ENCODE measurements at places on chromosomes 16 and 17. TPM values are rescaled to one million over a fixed set of nuclear protein-coding genes. Genes with fewer than 3 reads are reported as not detected.

CES2 gene
- 26.9 TPM for total RNA-seq

ZNF174 gene
- 9.5 TPM for total RNA-seq

PIK3R5 gene
- 50.8 TPM for total RNA-seq

SYCE1L gene
- 4.6 TPM for total RNA-seq

TVP23C gene
- total RNA-seq, result 1.9 TPM

LAT gene
- total RNA-seq, result 4.0 TPM

ATP2C2 gene
- total RNA-seq, result not detected

HS3ST3B1 gene
- total RNA-seq, result 0.13 TPM

SCNN1B gene
- total RNA-seq, result 0.49 TPM

DNA sequence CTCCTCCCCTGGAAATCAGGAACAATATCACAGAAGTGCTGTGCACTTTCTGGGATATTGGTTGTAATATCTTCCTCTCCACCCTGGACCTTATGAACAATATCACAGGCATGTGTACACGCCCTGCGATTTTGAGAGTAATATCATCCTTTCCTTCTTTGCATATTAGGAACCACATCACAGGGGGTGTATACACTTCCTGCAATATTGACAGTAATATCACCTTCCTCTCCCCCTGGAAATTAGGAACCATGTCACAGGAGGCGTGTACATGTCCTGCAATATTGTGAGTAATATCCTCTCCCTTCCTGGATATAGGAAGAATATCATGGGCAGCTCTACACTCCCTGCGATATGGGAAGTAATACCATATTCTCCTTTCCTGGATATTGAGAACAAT, 14.2 kb upstream of the TEKT5 start:
- DNase-seq, result no peak

- DNase-seq, result no peak
Observed at GRCh38 chr16:71769222-71769621, 39.4 kb downstream of the AP1G1 start.

DNA sequence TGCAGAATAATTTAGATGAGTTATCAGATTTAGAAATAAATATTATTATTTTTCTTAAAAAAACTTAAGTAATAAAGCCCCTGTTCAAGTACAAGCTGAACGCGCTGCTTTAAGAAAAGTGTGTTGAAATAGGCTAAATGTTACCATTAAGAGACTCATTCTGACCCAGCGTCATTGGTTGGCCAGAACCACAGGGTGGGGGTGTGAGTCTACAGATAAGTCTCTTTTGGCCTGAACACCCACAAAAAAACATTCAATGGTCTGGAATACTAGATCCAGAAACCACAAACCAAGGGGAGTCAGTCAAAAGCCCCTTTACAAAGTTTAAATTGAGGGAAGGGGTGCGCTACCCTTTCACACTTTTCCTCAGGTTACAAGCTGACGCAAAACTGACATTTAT, 776.1 kb downstream of the KCNJ2 start:
- DNase-seq, result no peak

DNA sequence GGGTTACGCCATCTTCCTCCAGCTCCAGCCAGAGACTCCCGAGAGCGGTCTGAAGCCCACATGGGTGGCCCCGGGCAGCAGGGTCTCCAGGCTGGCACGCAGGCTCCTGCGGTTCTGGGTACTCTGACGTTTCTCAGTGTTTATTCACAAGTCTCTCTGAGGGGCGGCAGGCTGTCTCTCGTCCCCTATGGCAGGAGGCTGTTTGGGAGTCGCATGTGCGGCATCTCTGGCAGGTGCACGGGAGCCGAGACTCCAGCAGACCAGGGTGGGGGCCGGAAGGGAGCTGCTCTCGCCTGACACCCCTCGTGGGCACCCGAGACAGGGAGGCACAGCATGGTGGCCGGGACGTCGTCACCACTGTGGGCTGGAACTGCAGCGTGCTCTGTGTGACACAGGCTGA, 48.1 kb downstream of the ZNF778 start:
- no peak for DNase-seq

DNA sequence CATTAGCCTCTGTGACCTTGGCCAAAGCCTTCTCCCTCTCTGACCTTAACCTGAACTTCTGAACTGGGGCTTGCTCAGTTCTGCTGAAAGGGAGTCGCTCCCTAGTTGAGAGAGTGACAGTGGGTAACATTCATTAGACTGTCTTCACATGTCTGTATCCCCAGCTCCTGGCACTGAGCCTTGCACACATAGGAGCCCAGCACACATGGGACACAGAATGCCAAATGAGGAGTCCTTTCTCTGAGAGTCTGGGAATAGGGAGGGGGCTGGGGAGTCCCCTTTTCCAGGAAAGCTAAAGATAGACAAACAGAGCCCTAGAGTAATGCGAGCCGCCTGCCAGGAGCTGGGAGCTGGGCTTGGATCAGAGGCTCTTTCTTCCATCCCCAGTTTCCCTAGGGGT, 2.5 kb downstream of the TAC4 start:
- DNase-seq, result no peak

DNA sequence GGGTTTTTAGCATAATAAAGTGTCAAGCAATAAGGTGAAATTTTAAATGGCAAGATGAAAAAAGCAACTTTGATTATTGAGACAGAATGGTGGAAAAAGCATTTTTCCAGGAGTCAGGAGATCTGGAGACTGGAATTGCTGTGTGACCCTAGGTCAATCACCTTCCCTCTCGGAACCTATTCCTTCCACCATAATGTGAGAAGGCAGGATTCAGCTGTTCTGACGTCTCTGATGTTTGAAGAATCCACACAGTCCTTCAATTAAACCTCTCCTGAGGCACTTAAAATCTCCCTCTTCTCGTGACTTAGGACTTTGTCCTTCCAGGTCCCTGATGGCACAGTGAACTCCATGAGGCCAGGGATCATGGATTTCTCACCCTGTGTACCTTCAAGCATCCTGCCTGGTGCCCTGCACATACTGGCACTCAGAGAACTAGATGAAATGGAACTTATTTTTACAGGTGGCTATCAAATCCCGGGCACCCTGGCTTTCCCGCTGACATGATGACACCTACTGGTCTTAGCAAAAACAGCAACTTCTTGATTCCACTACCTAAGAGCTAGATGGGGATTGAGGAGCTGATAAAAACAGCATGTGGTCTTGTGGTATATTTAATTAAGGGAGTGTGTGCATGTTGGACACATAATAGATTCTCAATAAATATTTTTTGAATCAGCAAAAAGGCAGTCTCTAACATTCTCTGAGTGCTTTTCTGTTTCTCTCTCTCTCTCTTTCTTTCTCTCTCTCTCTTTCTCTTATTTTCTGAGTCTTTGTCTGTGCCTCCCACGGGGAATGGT, 2.3 kb upstream of the CCDC182 start:
- DNase-seq, result no peak

GRCh38 chr17:40482722-40483121, 18.7 kb downstream of the TNS4 start:
- no peak for DNase-seq

DNA sequence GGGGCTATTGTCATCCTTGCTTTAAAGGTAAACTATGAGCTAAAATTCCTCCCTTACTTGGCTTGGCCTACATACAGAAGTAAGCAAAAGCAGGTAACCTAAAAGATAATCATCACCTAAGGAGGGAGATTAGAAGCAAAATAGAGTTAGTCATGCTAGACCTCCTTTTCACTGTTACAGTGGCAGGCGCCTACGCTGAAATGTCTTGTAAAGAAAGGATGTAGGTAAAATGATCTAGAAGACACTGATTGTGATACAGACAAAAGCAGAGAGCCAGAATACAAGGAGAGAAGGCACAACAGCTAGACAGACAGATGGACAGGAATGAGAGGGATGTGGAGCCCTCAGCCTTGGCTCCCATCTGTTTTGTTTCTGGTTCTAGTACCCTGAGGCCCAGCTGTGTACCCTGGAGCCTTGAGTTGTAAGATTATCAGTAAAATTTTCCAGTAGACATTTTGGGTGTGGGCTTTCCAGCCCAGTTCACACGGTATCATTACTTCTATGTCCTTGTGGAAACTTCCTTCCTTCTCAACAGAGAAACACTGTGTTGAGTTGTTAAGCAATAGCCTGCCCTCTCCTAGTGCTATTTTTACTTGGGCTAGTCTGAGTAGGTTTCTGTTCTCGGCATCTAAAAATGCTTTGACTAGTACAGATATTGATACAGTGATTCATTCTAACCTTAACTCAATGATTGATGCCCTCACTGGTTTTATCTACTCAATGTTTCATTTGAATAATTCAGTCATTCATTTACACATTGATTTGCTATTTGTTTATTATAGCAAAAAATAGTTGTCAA, 7.7 kb upstream of the C16orf78 start:
- peak; percentile 67 for DNase-seq

DNA sequence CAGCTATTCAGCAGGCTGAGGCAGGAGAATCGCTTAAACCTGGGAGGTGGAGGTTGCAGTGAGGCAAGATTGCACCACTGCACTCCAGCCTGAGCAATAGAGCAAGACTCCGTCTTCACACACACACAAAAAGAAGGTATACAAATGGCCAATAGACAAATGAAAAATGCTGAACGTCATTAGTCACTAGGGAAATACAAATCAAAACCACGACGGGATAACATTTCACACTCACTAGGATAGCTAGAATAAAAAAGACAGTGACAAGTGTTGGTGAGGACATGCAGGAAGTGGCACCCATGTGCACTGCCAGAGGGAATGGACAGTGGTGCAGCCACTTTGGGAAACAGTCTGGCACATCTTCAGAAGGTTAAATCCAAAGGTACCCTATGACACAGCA, 172.9 kb downstream of the FTO start:
- DNase-seq, result no peak

DNA sequence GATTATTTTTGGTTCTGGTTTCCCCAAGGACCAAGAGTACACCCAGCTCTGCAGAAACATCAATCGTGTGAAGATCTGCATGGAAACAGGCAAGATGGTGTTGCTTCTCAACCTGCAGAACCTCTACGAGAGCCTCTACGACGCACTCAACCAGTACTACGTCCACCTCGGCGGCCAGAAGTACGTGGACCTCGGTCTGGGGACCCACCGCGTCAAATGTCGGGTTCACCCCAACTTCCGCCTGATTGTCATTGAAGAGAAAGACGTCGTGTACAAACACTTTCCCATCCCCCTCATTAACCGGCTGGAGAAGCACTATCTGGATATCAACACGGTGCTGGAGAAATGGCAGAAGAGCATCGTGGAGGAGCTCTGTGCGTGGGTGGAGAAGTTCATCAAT, 67.4 kb upstream of the ENDOV start:
- DNase-seq, result no peak

DNA sequence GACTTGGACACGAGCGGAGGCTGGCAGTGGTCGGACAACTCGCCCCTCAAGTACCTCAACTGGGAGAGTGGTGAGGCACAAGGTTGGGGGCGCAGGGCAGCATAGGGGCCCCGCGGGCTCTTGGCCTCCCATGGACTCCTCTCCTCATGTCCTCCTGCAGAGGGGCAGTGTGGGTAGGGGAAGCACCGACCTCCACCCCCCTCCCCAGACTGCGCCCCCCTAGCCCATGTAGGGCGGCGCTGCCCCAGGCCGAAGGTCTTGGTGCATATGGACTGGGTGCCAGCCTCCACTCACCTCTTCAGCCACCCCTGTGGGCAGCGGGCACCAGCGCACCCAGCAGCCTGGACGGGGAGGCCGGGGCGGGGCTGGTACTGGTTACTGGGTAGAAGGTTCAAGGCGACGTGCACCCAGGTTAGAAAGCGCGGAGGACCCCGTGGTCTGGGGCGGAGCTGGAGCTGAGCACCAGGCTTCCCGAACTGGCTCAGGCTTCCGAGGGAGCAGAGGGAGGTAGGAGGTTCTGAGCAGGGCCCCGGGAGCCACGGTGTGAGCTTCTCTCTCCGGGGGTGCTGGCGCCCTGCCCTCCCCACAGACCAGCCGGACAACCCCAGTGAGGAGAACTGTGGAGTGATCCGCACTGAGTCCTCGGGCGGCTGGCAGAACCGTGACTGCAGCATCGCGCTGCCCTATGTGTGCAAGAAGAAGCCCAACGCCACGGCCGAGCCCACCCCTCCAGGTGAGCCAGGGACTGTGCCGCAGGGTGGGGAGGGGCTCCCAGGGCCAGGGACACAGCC, 39.5 kb downstream of the MRC2 start:
- no peak for DNase-seq

GRCh38 chr17:77331301-77331864, 190.6 kb downstream of the SEC14L1 start:
- DNase-seq, result peak; percentile 75

DNA sequence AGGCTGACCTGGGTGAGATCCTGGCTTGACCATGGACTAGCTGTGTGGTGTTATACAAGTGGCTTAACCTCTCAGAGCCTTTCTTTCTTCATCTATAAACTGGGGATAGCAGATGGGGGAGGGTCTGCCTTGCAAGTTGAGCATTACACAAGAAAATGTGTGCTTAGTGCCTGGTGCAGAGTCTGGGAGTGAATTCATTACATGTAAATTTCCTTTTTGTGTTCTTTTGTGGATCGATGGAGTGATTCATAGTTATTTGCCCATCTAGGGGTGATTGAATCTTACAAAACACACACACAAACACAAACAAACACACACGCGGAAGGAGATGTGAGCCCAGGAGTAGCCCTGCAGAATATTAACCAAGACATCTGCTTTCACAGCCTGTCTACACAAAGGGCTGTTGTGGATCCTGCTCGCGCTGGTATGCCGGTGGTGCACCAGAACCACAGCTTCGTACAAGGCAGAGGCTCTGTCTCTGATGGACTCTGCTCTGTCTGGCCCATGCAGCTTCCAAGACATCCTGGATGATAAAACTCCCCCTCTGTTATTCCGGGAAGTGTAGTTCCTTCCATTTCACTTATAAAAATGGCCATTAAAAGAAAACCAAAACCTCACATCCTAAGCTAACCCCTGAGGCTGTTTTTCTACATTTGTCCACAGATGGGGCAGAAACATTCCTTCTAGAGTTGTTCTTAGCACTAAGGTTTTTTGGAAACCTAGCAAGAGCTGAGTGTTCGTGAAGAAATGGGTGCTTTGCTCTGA, 86.1 kb downstream of the UTP18 start:
- DNase-seq, result no peak

- no peak for DNase-seq
Observed at GRCh38 chr16:48622456-48623303, 12.7 kb upstream of the N4BP1 start.

DNA sequence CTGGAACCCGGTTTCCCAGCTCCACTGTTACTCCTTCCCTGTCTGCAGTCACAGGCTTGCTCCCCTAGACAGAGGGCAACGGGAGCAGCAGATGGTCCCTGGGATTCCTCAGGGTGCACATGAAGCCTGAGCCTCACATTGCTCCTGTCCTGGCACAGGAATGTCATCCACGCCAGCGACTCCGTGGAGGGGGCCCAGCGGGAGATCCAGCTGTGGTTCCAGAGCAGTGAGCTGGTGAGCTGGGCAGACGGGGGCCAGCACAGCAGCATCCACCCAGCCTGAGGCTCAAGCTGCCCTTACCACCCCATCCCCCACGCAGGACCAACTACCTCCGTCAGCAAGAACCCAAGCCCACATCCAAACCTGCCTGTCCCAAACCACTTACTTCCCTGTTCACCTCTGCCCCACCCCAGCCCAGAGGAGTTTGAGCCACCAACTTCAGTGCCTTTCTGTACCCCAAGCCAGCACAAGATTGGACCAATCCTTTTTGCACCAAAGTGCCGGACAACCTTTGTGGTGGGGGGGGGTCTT, 1.6 kb upstream of the DECR2 start:
- no peak for DNase-seq

- no peak for DNase-seq
Observed at GRCh38 chr16:10665166-10665565, 29.6 kb downstream of the TEKT5 start.

- DNase-seq, result no peak
Observed at GRCh38 chr16:68486502-68487202, 38.3 kb upstream of the SMPD3 start.

Measured in GM12878 (cell line).